ENCODE measurements at places on chromosomes 5 and 9.

DNA sequence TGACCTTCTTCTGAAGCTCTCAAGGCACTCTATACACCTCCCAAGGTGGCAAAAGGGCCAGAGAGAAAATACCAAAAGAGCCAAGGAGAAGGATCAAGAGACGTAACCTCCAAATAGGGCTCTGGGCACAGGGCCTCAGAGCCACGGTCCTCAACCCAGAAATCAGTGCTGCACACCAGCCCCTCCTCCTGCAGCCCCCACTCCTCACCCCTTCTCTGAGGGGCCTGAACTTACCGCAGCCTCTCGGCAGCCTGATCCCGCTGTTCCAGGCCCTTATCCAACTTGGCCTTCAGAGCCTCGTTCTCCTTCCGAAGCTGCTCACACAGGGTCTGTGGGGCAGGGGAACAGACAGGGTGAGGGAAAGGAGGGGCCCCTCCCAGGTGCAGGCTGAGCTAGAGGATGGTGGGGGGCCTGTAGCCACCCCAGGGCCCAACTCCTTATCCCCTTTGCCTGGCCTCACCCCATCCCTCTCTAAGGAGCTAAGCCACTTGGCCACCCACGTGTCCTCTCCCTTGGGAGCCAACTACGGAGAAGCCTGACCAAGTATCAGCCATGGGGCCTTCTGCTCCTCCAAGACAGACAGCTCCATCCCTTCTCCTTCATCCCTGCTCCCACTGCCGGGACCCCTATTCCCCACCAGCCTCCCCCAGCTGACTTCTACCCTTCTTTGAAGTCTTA, 28.8 kb downstream of the TNIP1 start:
- no peak for DNase-seq

DNA sequence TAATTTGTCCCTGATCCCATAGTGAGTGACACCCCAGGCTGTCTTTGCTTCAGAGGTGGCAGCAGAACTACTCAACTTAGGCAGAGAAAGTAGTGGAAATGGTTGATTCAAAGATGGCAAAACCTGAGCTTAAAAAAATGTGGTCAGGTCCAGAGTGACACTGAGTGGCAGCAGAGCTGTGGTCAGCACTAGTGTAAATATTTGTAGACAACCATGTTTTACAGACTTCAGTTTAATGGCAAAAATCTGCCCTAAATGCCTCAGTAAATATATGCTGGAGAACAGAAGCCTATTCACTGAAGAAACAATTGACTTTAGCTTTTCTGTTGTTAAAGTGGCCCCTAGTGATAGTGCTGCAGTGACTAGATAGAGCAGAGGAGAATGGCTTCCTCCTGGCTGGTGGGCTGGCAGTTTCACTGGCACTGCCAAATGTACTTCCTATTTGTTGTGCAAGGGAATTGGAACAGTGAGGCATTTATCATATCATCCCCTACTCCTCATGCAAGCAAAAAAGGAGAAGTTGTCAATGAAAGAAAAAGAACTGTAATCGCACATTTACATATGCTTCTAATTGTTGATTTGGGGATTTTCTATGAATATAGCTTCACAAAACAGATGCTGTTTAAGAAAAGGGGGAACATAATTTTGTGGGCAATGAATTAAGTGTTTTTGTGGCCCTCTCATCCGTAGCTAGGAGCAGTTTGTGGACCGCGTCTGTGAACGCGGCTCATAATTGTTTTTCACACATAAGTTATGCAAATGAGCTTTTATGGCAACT, 12.0 kb downstream of the PBX3 start:
- DNase-seq: no peak

GRCh38 chr9:109314011-109314531, 6.8 kb downstream of the EPB41L4B start:
- no peak for DNase-seq

DNA sequence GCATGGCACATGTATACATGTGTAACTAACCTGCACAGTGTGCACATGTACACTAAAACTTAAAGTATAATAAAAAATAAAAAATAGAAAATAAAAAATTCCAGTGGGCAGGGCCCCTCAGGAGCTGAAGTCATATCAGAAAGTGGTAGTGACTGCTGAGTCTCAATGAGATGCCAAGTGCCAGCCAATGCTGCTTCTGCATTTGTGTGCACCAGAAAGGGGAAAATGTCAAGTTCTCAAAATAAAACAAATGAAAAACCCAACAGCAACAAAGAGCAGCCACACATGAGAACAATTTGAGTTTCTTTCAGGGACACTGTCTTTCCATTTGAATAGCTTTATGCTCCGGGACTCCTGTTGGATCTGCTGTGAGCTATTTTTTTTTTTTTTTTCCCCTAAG, 117.2 kb upstream of the CCDC112 start:
- DNase-seq: no peak

- no peak for DNase-seq
These were observed 609.2 kb downstream of the PSAT1 start for GRCh38 chr9:78905986-78906755.

GRCh38 chr5:53766673-53767072, 206.2 kb downstream of the NDUFS4 start:
- DNase-seq: no peak

DNA sequence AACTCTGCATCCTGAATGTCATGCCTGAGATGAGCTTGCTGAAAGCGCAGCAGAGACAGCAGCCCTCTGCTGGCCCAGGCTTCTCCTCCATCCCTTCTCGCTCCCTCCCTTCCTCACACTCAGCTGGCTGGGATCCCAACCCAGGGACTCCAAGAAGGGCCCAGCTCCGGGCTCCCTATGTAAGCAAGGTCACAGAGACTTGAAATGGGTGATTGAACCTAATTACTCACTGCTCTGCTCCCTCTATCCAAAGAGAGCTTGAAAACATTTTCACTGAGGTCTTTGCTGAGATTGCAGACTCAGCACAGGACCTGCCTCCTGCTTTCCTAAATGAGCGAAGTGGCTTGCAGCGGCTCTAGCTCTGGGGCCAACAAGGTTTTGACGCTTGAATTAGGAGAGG, 42.8 kb downstream of the RAPGEF1 start:
- DNase-seq: no peak

GRCh38 chr5:159944056-159944600, 27.8 kb downstream of the ADRA1B start:
- DNase-seq: no peak

GRCh38 chr5:107893642-107894041, 222.9 kb upstream of the EFNA5 start:
- no peak for DNase-seq

DNA sequence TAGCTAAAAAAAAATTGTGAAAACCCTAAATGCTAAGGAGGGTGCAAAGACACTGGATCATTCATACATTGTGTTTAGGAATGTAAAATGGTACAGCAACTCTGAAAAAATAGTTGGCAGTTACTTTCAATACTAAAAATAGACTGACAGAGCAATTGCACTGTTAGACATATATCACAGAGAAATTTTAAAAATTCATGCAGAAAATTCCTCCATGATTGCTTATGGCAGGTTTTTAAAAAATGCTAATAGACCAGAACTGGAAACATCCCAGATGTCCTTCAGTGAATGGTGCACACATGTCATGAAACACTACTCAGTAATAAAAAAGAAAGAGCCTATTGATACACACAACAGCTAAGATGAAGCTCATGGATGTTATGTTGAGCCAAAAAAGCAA, 349.8 kb upstream of the DAB2 start:
- DNase-seq: no peak

DNA sequence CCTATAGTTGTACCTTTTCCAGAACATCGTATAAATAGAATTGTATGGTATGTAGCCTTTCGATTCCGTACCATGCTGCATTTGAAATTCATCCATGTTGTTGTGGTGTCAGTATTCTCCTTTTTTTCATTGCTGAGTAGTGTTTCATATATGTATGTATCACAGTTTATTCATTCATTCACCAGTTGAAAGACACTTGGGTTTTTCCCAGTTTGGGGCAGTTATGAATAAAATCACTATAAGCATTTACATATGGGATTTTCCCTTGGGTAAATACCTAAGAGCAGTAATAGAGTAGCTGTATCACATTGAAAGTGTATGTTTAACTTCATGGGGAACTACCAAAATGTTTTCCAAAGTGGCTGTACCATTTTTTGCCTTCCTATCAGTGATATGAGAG, 16.1 kb upstream of the FKTN start:
- DNase-seq: no peak

DNA sequence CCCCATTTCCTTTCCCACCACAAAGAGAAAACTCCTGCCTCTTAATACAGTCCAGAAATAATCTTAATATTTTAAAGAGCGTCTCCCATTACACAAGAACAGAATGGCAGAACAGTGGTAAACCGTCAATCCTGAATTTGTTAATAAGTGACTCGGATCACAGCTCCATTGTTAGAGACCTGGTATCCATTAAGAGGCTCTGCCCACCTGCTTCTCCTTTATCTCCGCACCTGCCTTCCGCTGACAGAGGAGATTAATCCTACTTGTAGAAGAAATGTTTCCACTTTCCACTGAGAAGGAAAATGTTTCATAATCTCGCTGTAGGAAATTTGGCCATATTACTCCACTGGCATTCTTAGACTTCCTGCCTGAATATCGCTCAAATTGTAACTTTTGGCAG, 1493.2 kb downstream of the MAT2B start:
- no peak for DNase-seq

DNA sequence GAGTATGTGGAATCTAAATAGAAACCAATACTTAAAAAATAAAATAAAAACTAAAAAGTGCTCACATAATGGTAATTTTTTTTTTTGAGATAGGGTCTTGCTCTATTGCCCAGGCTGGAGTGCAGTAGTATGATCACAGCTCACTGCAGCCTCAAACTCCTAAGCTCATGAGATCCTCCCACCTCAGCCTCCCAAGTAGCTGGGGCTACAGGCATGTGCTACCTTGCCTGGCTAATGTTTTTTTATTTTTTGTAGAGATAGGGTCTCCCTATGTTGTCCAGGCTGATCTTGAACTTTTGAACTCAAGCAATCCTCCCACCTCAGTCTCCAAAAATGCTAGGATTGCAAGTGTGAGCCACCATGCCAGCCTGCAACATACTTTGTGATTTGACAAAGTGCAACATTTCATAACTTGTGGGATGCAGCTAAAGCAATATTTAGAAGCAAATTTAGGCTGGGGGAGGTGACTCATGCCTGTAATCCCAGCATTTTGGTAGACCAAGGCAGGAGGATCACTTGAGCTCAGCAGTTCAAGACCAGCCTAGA, 18.4 kb downstream of the AP3B1 start:
- no peak for DNase-seq

DNA sequence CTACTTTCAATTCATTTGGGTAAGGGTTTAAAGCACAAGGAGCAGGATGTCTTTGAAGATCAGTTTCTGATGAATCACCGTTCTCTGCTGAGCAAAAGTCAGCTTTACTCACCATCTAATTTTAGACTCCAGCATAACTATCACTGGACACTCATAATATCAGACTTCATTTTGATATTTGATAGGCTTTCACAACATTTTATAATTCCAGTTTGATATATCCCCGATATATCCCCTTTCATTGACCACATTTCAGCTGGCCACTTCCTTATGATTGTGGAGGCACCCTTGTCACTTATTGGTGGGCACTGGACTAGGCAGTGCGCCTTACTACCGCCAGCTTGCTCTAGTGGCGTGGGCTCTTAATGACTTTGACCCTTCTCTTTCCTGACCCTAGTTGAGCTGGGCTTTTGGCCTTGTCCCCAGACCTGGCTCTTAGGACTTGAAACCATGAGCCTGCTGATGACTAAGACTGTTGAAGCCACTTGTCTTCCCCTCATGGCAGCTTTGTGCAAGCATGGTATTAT, 46.8 kb downstream of the CYSTM1 start:
- no peak for DNase-seq

DNA sequence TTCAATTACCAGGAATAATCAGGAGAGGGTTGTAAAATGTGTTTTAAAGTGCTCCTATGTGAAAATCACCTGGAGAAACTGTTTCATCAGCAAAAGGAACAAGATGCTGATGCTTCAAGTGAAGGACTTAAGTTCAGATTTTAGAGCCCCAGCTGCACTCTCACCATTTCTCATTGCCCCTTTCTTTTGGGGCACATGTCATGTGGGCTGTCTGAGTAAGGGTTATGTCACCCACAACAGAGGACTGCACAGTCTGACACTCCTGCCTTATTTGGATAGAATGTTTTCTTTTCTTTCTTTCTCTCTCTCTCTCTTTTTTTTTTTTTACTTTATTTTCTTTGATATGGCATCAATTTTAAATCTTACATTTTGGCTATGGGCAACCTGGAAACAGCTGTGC, 204.1 kb upstream of the EFNA5 start:
- DNase-seq: no peak

- no peak for DNase-seq
These were observed 668 bp downstream of the RANBP3L start for GRCh38 chr5:36300927-36301540.

DNA sequence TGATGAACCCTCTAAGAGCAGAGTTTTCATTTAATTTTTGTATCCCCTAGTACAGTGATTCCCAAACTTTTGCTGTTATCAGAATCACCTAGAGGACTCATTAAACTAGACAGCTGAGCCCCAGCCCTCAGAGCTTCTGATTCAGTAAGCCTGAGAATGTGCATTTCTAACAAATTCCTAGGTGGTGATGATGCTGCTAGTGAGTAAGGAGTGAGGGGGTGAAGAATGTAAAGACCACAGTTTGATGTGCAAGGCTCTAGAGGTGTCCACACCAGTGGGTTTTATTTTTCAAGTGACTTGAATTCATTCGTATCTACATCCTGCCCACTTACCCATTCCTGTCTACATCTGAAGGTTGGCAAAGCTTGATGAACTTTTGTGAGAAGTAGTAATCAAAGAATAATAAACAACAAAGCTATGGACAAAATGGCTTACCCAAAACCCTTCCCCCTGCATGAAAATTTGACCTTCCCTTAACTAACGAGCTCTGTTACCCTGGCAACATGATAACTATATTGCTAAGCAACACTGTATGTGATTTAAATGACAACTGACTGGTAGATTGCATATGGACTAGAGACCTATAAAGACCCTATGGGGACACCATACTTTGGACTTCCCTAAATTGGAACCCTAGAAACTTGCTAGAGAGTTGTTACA, 35.2 kb downstream of the DTWD2 start:
- no peak for DNase-seq

DNA sequence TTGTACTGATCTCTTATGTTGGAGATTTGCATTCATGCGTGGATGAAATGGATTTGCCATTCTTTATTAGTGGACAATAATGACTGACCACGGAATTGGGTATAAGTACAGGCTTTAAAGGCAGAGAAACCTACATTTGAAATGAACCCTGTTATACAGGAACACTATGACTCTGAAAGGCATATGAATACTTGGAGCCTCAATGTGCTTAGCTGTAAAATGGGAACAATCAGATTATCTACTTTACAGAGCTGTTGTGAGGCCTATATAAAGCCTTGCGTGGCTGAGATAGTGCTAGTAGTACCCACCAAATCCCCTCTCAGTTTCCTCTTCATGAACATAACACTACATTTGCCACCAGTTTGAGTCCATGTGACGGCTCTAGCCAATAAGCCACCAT, 18.9 kb upstream of the MGAT1 start:
- DNase-seq: no peak
